ENCODE measurements at places on chromosomes 4 and X.

DNA sequence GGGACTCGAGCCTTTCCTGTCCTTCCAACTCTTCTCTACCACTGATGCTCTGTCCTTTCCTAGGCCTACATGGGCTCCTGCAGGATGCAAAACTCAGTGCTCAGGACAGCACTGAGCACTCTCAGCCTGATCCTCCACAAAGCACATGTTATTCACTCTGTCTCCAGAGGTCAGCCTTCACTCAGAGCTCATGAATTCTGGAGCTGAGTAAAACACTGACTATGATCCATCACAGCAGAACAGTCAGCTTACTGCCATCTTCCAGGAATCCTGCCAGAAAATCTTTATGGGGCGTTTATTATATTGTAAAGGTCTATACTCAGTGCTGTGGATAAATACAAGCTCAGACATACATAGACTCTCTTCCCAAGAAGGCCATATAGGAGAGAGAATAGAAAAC is 121.5 kb upstream of the CPEB2 start:
- no peak for DNase-seq

GRCh38 chrX:118694638-118695037 is 32.8 kb upstream of the IL13RA1 start:
- DNase-seq: no peak

DNA sequence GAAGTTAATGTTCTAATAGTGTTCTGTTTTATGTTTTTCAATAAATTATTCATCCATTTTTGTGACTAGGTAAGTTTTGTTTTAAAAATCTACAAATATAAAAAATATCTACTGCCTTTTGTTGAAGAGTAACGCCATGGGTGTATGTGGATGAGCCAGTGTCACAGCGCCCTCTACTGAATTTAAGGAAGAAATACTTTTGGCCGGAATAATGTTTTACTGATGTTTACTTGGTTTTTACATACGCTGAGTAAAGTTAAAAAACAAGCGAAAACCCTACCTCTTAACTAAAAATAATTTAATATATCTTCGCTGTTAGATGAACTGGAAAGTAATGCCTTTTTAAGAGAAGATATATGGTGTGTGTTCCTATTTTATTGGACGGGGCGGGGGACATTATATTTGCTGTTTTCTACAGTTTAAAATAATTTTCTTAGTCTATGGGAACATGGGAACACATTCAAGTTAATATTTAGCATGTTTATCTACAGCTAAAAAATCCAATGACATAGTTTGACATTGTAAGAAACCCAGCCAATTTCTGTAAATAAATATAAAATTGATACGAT is 86.1 kb downstream of the CPE start:
- no peak for DNase-seq

- no peak for DNase-seq
These were observed 10.4 kb downstream of the OGT start for GRCh38 chrX:71543316-71543715.

GRCh38 chr4:723751-724530 is 18.3 kb downstream of the PCGF3 start:
- DNase-seq: no peak

DNA sequence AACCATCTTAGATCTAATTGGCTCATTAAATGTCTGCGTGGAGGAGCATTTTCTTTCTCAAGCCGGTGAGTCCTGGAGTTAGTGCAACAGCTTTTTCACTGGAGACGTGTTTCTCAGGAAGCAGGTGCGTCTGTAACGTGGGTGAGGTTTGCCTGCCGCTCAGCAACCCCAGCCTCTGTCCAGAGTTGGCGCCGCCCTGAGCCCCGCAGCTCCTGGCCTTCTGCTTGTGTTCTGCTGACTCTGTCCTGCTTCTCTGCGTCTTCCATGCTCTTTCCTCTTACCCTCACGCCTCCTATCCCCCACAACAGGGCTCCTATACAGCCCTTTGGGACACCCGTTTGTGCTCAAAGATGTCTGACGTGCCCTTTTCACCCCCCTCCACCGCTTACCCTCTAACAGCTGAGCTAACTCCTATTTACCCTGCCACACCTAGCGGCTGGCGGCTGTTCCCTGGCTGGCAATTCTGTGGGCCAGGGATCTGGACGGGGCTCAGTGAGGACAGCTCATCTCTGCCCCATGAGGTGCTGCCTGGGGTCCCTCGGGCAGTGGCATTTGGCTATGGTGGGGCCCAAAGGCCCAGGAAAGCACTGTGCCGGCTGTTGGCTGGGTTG is 18.8 kb downstream of the DOK7 start:
- DNase-seq: no peak

GRCh38 chr4:143346206-143346605 is 9.5 kb downstream of the GAB1 start:
- DNase-seq: no peak

DNA sequence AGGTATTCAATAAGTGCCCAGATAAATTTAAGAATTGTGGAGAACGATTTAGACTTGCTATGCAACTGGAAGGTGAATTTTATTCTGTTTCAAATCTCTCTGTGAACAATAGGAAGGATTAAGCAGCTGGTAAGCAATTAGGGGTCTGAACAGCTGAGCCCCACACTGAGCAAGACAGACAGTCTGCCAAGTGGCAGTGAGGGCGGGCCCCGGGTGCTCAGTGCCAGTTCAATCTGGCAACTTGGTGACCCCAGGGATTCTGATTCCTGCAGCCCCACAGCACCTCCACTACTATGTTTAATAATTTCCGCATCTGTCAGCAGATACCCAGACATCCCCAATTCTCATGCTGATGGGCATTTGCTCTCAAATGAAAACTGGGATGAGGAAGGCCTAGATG is 317.3 kb downstream of the PPP1R2C start:
- no peak for DNase-seq

GRCh38 chr4:141788169-141788915 is 152.0 kb downstream of the IL15 start:
- no peak for DNase-seq

GRCh38 chr4:26522478-26522877 is 32.2 kb upstream of the CCKAR start:
- no peak for DNase-seq

GRCh38 chr4:130359542-130359941 is 1263.6 kb downstream of the C4orf33 start:
- no peak for DNase-seq

GRCh38 chrX:155535866-155536265 is 76.9 kb downstream of the TMLHE start:
- no peak for DNase-seq

- no peak for DNase-seq
These were observed 567.9 kb upstream of the HTR2C start for GRCh38 chrX:114015966-114016365.

GRCh38 chr4:88969746-88970145 is 87.2 kb downstream of the FAM13A start:
- no peak for DNase-seq

DNA sequence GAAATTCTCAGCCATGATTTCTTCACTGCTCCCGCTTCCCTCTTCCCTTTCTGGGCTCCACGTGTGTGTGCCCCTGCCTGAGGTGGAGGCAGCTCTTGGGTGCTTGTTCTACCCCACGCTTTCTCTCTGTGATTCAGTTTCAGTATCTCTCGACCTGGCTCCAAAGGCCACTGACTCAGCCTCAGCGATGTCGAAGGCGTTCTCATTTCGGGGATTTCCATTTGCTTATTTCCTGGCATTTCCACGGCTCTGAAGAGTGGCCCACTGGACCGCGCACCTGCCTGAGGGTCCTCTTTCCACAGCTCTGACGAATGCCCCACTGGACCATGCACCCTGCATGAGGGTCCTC is 52.4 kb downstream of the GAK start:
- no peak for DNase-seq

- DNase-seq: no peak
These were observed 7.0 kb upstream of the BEND4 start for GRCh38 chr4:42159271-42160001.

- no peak for DNase-seq
These were observed 341 bp upstream of the PRPS2 start for GRCh38 chrX:12790885-12791256.

DNA sequence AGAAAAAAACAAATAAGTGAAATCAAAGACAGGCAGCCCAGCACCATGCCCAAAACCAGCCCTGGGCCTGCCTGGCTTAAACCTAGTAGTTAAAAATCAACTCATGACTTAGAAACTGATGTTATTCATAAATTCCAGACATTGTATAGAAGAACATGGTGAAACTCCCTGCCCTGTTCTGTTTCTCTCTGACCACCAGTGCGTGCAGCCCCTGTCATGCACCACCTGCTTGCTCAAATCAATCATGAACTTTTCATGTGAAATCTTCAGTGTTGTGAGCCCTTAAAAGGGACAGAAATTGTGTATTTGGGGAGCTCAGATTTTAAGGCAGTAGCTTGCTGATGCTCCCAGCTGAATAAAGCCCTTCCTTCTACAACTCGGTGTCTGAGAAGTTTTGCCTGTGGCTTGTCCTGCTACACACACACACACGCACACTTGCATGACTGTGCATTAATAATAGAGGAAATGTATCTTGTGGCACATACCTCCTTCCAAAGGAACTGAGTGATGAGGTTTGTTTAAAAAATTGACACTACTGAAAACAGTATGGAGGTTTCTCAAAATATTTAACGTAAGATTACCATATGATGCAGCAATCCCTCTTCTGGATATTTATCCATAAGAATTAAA is 39.2 kb upstream of the UGT2B7 start:
- DNase-seq: no peak

GRCh38 chr4:125784741-125785140 is 470.0 kb downstream of the FAT4 start:
- DNase-seq: no peak

- no peak for DNase-seq
These were observed 56.7 kb upstream of the RASSF6 start for GRCh38 chr4:73676861-73677323.

DNA sequence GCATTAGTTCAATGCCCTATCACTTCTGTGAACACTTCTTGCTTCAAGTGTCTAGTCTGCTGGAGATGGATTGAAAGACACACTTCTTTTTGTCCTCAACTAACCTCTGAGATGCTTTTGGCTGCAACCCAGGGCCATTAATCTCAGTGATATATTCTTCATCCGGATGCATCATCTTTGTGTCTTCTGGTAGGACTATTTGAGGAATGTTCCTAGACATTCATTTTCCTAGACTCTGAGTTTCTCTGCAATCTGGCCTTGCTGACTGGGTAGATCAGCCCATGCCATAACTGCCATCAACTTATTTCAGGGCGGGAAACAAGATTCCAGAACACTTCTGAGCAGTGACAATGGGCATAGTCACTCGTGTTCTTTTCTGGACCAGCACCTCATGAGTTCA is 329.4 kb downstream of the PDGFC start:
- no peak for DNase-seq

- no peak for DNase-seq
These were observed 787 bp upstream of the TMSB15A start for GRCh38 chrX:102517326-102517725.

DNA sequence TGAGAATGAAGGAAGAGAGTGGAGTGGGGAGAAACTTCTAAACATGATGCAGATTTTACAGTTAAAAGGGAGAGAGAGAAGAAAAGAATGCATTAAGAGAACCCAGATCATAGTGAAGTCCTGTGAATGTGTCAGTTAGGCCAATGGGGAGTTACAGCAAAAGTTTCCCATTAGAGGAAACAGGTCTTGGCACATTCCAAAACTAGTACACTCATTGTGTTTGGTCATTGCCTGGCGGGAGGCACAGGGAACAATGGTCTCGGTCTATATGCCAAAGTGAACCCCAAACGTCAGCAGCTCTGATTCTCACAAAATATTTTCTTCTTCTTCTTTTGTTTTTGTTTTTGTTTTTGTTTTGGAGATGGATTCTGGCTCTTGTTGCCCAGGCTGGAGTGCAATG is 284.5 kb upstream of the CTSO start:
- DNase-seq: no peak
